ENCODE measurements at places on chromosomes 16 and 17.

DNA sequence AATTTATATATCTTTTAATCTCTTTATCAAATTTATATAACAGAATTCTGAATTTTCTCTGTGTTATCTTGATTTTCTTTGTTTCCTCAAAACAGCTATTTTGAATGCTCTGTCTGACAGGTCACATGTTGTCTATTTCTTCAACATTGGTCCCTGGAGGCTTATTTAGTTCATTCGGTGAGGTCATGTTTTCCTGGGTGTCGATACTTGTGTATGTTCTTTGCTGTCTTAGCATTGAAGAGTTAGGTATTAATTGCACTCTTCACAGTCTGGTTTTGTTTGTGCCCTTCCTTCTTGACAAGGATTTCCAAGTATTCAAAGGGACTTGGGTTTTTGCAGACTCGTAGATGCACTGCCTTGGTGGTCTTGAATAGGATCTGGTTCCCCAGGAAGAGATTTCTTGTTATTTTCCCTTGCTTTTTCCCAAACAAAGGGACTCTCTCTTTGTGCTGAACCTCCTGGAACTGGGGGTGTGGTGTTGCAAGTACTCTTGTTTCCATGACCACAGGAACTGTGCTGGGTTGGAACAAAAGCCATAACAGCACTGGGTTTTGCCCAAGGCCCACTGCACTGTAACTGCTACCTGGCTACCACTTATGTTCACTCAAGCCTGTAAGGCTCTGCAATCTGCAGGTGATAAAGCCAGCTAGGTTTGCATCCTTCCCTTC, 1483.0 kb downstream of the CDH8 start:
- DNase-seq, result no peak

- DNase-seq, result no peak
Observed at GRCh38 chr16:54438469-54438868, 151.9 kb upstream of the IRX3 start.

DNA sequence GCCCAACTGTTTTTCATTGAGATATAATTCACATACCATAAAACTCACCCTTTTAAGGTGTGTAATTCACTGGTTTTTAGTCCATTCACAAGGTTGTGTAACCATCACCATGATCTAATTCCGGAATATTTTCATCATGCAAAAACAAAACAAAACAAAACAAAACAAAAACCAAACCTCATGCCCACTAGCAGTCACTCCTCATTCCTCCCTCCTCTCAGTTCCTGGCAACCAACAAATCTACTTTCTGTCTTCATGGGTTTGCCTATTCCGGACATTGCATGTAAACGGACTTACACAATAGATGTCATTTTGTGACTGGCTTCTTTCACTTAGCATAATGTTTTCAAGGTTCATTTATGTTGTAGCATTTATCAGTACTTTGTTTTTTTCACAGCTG, 4.5 kb upstream of the NOD2 start:
- DNase-seq, result no peak

GRCh38 chr16:86901483-86901882, 323.1 kb downstream of the FOXL1 start:
- DNase-seq, result no peak

DNA sequence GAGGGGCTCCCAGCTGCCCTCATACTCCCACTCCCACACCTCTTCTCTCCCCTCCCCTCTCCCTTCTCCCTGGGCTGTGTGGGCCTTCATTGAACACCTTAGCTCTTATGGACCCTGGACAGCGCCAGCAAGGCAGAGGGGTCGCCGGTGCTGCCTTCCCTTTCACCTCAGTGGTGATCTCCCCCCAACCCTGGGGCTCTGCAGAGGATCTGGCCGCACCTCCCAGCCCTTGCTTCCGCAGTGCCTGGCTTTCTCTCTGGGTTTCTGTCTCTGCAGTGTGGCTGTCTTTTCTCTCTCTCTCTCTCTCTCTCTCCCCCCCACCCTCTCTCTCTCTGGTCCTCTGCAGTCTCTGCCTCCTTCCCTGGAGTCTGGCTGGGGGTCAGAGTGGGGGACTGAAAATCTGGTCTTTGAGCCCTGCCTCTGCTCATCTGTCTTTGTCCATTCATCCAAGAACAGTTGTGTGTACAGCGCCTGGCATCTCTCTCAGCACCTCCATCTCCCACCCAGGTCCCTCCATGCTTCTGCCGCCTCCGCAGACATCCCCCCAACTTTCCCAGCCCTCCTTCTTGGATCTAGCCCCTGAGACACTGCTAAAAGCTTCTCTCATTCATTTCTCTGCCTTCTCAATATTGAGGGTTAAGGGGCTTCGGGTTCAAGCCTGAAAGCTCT, 1.1 kb downstream of the SEZ6L2 start:
- no peak for DNase-seq

DNA sequence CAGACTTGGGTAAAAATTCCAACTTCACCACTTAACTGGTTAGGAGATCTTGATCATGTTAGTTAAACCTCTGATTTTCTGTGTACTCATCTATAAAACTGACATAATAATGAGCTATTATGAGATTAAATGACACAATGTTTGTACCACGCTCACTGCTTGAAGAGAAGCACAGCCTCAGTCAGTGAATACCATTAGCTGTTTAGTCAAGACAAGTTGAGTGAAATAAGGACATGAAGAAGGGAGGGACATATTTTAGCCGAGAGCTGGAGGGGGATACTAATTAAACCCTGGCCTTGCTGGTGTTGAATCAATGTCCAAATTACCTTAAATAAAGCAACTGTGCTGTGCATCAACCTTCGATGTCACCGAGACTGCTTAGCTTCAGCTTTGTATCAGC, 105.1 kb upstream of the TOX3 start:
- DNase-seq, result no peak

Measured in stimulated activated CD8-positive, alpha-beta memory T cell treated with anti-CD3 and anti-CD28 coated beads, Interleukin-15, amount 100 ng/mL, for 1 hour (primary cell).